ENCODE measurements at places on chromosomes 16 and 17.

- no peak for DNase-seq
Observed at GRCh38 chr16:62732092-62732491, 695.9 kb upstream of the CDH8 start.

- DNase-seq: no peak
Observed at GRCh38 chr16:3494386-3494973, 809 bp downstream of the C16orf90 start.

DNA sequence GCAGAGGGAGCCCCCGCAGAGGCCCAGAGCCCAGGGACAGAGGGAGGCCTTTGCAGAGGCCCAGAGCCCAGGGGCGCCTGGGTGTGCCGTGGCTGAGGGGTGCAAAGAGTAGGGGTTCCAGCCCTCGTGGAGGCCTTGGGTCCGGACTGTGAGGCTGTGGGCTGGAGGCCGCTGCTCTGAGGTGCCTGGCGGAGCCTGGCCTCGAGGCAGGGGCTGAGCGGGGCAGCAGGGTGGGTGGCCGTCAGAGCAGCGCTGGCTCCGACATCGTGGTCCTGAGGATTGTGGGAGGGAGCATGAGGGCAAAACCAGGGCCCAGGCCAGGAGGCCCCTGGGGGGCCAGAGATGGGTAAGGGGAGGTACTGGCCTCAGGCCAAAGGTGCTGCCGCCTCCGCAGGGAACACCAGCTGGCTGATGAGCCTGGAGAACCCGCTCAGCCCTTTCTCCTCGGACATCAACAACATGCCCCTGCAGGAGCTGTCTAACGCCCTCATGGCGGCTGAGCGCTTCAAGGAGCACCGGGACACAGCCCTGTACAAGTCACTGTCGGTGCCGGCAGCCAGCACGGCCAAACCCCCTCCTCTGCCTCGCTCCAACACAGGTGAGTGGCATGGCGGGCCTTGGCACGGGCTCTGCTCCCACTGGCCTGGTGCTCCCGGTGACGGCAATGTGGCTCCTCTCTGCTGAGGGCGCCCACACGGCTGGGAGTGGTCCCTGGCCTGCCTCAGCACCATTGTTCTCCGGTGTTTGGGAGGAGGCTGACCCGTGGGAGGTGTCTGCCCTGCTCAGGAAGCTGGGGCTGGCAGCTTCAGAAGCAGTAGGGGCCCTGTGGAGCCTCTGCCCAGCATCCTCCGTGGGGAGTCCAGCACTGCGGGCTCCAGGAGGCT is 33.7 kb downstream of the TSC2 start:
- DNase-seq: no peak

DNA sequence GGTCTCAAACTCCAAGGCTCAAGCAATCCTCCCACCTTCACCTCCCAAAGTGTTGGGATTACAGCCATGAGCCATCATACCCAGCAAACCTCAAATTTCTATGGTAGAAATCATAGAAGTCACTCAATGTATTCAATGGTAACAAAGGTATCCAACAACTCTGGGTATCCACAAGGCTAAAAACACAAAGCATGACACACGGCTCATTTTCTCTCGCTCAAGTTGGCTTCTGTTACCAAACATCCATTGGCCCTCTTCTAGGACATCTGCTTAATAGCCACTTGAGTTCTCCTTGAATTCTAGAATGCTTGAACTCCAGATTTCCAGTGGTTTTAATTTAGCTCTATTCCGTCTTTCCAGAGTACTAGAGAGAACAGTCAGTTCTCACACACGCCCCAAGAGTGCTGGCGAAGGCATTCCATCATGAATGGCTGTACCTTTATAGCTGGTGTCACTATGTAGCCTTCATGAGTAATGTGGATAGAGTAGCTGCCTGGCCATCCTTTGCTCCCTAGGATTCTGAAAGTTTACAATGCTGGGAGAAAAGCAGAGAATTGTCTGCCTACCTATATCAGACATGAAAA is 42.6 kb downstream of the SPAG9 start:
- DNase-seq: no peak

DNA sequence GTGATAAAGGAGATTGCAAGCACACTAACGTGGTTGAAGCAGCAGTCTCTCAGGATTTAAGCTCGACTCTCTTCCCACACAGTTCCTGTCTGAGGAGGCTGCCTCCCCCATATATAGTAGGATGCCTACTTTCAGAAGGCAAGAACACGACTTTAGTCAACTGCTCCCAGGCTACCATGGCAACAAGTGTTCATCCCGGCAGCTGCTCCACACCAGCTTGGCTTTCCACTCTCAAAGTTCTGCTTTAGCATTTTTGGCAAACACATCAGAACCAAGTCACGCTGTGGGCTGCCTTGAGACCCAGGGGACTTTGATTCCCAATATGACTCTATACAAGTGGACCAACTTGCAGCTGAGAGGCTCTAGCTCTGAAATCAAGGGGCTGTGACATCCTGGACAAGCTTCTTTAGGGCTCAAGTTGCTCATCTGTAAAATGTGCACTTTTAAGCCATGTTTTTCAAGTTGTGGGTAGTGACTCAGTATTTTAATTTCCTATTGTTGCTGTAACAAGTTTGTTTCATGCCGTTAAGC is 16.5 kb downstream of the ZP2 start:
- DNase-seq: no peak

- no peak for DNase-seq
Observed at GRCh38 chr16:49498666-49499413, 125.2 kb downstream of the C16orf78 start.

DNA sequence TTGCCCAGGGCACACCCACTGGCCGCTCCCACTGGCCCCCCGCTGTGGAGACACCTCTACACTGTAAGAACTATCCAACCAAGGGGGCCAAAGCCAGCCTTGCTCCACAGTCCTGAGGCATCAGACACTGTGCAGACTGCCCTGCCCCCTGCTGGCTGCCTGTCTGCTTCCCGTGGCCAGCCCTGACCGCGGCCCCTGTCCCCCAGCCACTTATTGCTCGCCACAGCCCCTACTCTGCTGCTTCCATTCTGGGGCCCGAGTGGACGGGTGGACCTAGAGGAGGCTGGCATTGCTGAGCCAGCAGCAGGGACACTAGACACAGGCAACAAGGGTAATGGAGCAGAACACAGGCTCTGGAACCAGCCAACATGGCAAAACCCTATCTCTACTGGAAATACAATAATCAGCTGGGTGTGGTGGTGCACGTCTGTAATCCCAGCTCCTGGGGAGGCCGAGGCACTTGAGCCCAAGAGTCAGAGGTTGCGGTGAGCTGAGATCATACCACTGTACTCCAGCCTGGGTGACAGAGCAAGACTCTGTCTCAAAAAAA is 19.7 kb upstream of the LRRC37A3 start:
- DNase-seq: peak; percentile 39

- no peak for DNase-seq
Observed at GRCh38 chr17:78905541-78905940, 2.5 kb upstream of the CEP295NL start.

DNA sequence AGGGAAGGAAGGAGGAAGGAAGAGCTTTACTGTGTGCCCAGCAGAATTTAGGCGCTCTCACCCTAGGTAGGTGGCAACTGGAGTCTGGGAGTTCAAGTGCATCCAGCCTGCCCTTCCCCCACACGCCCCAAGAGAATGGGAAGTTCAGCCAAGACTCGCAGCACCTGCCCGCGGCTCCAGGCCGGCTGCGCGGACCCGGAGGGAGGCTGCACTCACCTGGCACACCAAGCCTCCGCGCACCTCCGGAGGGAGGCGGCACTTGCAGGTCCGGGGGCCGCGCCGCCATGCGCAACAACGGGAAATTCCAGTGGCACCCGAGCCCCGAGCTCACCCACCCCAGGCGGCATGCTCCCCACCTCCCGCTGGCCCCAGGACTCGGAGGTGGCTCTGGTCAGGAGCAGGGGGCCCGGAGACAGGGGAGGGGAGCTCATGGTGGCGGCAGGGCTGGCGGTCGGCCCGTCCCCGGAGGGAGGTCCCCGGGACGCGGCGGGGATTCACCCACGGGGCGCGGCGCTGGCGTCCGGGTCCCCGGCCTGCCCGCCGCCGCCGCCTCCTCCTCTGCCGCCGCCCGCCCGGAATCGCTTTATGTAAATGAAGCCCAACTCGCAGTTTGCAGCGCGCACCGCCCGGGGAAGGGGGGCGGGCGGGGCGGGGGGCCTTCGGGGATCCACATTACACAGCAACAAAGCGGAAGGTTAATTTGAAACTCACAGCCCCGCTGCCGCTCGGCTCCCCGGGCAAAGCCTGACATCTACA is at the start of gene ZFHX3:
Gene ZFHX3 (minus strand): TSS at position 593 of the 756 bp plus-strand sequence. CDS start 87,983 bp downstream, outside the sequence.
- peak; percentile 75 for DNase-seq

DNA sequence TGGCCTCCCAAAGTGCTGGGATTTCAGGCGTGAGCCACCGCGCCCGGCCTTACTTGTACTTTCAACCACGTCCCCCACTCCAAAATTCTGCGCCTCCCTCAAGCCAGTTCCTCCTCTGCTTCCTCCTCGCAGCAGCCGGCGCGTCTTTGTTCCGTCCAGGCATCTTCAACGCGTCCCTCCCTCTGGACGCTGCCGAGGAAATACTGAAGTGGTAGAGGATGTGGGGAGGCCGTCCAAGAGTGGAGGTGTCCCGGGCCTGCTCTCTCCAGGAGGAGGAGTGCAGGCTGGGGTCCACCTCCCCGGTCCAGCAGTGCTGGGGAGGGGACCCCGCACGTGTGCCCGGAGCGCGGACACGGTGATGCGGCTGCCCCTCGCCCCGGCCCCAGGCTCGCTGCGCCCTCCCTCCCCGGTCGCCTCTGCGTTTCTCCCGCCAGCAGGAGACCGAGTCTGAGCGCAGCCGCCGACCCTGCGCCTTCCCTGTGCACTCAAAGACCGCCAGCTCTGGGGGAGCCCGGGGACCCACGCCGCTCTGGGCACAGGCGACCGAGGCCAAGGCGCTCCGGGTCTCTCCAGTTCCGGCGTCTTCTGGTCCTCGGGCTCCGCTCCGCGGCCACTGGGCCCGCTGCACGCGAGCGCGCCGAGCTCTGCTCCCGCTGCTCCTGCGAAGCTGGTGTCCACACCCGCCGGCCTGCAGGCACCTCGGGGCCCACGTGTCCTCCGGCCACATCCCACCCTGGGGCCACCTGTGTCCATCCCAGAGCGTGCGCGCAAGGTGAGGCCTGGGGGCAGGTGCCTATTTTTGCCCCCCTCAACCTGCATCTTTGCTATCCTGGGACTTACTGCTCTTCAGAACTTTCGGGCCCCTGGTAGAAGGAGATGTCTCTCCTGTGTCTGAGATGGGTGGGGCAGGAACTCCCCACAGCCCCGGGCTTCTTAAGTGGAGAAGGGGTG is 31.7 kb downstream of the OSBPL7 start:
- DNase-seq: peak; percentile 64

DNA sequence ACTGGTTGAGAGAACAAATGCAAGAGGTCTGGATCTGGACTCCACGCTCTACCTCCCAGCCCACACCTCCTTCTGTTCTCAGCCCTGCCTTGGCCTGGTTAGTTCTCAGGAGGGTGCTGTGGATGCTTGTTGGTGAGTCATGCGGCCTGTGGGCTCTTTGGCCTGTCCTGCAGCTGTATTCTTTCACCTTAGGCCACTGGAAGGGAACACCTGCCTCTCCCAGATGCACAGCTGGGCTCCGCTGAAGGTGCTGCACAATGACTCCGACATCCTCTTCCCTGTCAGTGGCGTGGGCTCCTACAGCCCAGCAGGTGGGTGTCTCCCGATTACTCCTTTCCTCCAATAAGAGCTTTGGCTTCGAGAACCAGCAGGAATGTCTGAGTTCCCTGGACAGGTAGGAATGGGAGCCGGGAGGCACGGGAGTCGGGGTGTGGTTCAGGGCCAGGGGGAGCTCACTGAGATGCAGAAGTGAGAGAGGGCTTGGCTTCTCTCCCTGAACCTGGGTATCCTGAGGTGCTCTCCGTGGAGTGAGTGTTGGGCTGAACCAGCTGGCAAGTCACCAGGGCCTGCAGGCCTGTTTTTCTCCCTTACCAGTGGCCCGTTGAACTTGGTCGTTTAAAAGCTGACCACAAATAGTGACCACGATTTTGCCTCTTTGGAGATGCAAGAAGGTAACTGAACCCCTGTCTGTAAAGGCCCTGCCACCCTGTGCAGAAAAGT is 85.0 kb downstream of the SNX29 start:
- peak; percentile 85 for DNase-seq

GRCh38 chr16:87017371-87018012 is 299.7 kb downstream of the C16orf95 start:
- DNase-seq: peak; percentile 93

DNA sequence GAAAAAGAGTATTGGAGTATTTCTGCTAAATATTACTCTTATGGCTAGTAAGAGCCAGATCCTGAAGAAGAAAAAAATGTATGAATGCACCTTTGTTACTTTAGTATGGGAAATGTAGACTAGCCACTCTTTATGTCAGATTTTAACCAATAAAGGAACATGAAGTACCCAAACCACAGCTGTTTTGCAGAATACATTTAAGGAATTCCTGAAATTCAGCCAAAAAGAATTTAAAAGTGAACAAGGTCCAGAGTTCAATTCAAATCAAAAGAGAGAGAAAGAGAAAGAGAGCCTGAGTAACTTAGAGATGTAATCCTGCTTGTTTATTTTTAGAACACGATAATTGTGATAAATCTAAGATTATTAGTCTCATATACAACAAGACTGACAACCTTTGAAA is 1.2 kb downstream of the KCNJ16 start:
- DNase-seq: peak; percentile 14

GRCh38 chr17:1729966-1730325 is 5.4 kb downstream of the WDR81 start:
- DNase-seq: no peak

- DNase-seq: no peak
Observed at GRCh38 chr17:48497103-48497502, 33.7 kb downstream of the HOXB1 start.

GRCh38 chr16:69942099-69942491 is 9.0 kb upstream of the CLEC18A start:
- no peak for DNase-seq

DNA sequence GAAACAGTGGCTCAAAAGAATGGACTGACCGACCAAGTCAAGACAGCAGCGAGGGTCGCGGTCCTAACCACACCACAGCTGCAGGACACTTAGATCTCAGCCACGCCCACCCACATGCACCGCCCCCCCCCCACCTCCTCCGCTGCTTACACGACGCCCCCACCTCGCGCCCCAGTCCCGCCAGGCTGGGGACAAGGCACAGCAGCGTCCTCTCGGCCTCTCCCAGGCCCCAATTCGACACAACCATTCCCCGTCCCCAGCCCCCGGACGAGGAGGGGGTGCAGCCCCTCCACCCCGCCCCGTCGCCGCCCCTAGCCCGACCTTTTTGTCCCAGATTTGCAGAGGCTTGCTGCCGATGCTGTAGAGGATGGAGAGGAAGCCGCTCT is 477 bp downstream of the CFAP20 start:
- peak; percentile 21 for DNase-seq

DNA sequence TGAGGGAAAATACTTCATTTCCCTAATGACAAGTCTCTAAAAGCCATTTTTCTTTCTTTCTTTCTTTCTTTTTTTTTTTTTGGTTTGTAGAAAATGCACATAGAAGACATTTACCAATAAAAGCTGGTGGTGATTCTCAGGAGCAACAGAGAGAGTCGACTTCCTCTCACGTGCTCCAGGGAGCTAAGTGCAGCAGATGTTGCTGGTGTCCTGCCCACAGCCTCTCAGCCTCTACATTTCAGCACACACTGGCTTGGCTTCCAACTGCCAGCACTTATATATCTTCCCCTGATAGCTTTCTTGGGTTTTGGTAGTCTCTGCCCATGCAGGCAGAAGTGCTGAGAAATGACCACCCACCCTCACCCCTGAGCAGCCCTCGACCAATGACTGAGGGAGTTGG is 58.4 kb upstream of the MARCHF10 start:
- no peak for DNase-seq

- peak; percentile 86 for DNase-seq
Observed at GRCh38 chr17:81487487-81488275, 24.9 kb downstream of the ACTG1 start.

GRCh38 chr17:48760411-48760810 is 31.9 kb upstream of the HOXB13 start:
- DNase-seq: no peak

- DNase-seq: peak; percentile 37
Observed at GRCh38 chr17:75288770-75289114, 491 bp downstream of the SLC25A19 start.

- no peak for DNase-seq
Observed at GRCh38 chr17:41803049-41804020, 8.4 kb downstream of the P3H4 start.
